DMS79 treated with DMSO at 0.1 percent for 48 hours (cell line): ENCODE measurements at places on chromosomes 1 and 21.

- DNase-seq = no peak
Observed at GRCh38 chr1:2942410-2942809, 78.9 kb upstream of the ACTRT2 start.

DNA sequence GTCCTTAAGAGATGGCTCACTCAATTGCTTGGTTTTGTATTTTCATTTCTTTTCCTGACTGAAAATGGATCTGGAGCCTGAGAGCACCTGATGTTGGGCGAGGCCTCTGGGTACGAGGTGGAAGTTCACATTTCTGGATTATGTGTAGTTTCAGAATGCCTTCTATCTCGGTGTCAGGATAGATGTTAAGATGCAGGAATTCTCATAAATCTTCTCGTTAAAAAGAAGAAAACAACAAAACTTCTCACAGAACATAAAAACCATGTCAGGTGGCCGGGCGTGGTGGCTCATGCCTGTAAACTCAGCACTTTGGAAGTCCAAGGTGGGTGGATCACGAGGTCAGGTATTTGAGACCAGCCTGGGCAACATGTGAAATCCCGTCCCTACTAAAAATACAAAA is 101.8 kb downstream of the RHOU start:
- DNase-seq = no peak

DNA sequence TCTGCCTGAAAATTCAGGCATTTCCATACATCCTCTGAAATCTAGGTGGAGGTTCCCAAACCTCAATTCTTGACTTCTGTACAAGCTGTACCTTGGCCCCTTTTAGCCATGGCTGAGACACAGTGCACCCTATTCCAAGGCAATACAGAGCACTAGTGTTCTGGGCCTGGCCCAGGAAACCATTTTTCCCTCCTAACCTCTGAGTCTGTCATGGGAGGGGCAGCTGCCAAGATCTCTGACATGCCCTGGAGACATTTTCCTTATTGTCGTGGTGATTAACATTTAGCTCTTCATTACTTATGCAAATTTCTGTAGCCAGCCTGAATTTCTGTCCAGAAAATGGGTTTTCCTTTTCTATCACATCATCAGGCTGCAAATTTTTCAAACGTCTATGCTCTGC is 248.0 kb upstream of the RGS18 start:
- DNase-seq = no peak

DNA sequence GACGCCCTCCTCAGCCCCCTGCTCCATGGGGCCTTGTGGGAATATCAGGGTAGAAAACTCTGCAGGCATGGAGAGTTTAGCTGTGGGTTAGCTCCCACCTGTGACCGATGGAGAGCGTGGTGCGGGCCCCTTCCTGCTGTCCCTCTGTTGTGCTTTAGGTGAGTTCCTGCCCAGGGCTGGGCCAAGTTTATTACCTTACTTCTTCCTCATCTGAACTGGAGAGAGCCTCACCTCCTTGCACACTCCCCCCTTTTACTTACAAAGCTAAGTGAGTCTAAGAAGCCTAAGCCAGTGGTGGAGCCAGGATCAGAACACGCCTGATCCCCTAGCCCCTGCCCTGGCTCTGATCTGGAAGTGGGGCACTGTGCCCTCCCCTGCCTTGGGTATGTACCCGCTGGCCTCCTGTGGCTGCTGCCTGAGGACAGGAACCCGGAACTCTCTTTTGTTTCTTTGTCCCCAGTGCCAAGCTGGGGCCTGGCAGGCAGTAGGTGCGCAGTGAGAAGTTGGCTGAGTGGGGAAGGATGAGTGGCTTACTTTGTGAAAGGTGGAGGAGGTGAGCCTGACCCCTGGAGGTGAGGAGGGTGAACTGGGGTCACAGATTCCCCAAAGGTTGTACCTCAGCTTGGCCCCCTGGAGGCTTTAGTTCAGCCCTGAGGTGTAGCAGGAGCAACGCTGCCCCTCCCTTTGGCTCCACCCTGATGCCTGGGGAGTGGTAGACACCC is 32.9 kb downstream of the ARHGEF10L start:
- no peak for DNase-seq

DNA sequence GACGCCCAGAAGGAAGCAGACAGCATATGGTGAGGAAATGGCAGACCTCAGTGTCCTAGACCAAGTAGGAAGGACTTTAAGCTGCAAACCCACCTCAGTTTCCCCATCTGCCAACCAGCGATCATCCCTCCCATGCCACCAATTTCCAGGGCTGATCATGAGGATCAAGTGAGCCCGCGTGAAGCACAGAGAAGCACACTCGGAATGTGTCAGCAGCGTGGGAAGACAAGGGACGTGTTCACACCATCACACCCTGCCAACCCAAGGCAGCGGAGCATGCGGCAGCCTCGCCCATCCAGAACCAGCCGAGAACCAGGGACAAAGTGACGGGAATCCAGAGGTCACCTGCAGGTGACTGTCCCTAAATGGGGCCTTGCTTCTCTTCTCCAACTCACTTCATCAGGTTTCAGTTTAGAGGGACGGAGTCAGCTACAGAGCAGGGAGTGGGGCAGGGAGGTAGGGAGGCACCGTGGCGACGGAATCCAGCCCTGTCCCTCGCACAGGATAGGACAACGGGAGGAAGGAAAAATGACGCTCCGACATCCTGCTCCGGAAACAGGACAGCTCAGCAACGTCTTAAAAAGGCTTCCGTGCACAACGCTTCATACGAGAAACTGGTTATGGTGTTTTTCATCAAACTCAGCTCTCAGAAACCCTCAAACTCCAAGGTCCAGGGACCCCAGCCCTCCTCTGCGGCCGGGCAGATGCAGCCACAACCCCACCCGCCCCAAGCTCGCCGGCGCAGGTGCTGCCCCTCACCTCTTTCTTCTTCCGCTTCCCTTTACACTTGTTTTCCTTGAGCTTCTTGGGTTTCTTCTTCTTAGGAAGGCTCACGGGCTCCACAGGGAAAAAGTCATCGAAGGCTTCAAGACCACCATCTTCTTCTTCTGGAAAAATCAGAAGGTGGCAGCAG is 12.5 kb downstream of the CHD5 start:
- DNase-seq = no peak

DNA sequence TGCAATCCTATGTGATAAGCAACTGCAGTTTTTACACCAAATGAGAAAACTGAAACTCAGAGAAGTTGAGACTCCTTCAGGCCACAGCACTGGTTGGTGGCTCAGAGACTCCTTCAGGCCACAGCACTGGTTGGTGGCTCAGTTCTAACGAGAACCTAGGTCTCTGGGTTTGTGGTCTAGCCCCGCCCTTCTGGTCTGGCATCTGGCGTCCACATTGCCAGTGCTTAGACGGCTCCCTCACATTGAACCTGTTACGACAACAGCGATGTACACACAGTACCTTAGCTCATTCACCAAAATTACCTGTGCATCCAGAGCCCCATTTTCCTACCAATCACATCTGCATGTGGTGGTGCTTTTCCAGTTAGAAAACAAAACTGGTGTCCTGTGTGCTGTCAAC is 66.1 kb downstream of the NID1 start:
- no peak for DNase-seq
